NT2/D1 (cell line): ENCODE measurements at places on chromosomes 13 and 19.

DNA sequence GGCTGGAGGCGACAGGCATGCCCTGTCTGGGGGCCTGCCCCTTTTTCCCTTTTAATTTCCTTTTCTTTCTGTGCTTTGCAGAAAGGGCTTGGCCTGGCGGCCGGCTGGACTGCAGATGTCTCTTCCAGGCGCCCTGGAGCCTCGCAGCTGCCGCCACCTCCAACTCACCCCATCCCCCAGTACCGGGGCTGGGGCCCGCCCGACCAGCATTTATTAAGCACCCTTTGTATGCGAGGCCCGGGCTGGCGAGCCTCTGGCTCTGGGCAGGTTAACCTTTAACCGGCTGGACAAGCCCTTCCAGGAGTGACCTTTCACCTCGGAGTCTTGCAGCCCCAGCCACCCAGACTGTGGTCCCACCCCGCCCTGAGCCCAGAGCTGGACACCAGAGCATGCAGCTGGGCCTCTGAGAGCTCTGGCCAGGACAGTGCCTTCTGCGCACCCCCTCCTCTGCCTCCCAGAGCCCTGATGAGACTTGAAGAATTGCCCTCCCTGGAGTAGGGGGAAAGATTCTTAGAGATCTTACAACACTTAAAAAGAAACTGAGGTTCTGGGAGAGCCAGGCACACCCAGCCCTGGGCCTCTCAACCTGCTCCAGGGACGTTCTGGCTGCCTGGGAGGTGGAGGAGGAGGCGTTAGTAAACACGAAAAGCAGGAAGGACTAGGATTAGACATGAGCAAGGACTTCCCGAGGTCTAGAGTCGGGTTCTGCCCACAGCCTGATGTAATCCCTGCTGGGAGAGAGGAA is 1.1 kb upstream of the NR2F6 start:
- DNase-seq, result no peak

- no peak for DNase-seq
These were observed 34.0 kb upstream of the ZNF507 start for GRCh38 chr19:32311371-32311770.

DNA sequence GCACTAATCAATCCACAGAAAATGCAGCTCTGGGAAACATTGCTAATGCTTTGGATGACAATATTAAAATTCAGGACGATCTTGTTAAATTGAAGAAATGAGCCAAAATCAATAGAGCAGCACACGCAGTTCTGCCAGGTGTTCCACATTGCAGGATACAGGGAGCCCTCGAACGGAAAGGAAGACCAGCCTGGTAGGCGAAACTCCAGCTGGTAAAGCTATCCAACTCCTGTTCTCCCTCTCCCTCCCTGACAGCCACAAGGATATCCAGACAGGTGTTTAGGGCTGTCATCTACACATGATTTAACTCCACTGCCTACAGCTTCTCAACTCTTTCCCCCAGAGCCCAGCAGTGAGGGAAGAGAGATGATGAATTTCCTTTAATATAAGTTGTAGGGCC is 67.7 kb downstream of the EPSTI1 start:
- no peak for DNase-seq

DNA sequence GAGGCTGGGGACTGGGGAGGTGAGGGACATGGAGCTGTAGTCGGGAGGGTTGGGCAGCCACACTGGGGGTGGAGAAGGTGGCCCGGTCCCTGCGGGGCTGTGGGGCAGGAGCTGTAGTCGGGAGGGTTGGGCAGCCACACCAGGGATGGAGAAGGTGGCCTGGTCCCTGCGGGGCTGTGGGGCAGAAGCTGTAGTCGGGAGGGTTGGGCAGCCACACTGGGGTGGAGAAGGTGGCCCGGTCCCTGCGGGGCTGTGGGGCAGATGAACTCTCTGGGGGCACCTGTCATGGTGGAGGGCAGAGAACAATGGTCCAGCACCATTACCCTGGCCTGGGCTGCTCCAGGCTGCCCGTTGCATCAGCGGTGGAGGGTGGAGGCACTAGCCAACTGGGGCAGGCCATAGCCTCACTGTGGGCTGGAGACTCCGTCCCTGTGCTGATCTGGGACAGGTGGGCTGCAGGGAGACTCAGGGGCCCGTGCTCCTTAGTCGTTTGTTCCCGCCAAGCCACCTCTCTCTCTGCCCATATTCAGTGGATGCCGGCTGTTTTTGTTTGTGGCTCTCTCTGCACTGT is 51.4 kb downstream of the ATP11A start:
- DNase-seq, result no peak

DNA sequence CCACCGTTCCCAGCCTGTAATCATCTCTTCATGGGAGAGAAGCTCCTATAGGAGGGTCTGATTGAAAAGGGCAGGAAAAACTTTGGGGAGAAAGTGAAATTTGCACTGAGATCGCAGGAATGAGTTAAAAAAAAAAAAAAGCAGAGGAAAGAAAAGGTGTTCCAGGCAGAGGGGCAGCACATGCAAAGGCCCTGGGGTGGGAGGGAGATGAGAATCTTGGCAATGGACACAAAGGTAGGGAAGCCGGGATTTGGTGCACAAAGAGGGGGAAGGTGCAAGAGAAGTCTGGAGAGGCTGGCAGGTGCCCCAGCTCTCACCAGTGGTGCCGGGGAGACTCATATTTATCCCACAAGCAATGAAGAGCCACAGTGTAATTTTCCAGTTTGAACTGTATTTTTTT is 16.4 kb upstream of the GPR32 start:
- DNase-seq, result no peak

DNA sequence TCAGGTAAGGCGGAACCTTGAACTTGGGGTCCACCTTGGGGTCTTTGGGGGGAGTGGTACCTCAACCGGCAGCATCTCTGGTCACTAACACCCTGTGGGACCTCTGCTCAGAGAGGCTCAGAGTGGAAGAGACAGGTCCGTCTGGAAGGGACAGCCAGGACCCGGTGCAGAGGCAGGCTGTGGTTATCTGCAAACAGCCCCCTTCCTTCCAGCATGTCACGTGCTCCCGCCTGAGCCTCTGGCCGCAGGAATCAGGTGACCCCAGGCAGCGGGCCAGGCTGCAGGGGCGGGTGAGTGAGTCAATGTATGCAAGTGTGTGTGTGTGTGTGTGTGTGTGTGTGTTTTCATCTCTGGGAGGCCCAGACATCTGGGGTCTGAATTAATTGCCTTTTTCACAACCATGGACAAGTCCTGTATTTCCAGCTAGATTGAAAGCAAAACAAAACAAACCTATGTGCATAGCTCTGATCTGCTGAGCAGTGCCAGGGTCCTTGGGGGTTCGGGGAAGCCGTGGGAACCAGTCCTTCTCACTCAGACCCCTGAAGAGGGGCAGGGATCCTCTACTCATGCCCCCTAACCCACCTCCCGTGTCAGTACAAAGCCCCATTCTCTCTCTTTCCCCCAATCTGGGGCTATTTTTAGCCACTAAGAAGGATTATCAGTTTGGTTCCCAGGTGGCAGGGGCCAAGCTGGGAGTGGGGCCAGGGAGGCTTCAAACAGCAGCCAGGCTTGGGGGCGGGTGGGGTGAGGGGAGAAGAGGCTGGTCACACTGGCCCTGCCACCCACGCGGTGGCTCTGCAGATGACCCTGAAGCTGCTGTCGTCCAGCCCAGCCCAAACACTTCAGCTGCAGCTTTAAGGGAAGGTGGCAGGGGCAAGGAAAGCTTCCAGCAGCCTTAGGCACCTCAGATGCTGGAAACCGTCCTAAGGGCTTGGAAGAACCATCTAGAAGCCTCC is 31.4 kb downstream of the CERS4 start:
- peak; percentile 64 for DNase-seq

- DNase-seq, result no peak
These were observed 24.3 kb downstream of the LYL1 start for GRCh38 chr19:13078381-13078780.

DNA sequence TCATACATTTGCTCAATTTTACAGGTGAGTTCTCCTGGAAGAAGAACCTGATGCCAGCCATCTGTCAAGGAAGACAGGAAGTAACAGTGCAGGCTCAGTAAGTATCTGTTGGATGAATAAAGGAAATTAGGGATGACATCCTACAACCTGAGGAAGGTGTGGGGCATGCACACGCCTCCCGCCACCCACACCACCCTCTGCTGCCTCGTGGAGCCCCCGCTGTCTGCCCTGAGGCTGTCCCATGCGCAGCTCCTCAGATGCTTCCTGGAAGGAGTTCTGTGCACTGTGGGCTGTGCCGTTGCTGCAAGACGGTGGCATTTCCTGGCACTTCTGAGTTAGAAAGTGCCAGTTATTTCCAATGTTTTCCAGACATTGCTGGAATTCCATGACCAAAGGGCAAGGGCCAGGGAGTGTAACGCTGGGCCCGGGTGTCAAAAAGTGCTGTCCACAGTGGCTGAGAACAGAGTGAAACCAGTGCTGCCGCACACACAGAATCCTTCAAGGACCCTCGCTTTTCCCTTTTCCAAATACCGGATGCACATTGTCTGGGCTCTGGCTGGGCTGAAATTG is 4.2 kb upstream of the TEX29 start:
- DNase-seq, result no peak

- DNase-seq, result no peak
These were observed 1419.4 kb upstream of the SLC10A2 start for GRCh38 chr13:104485571-104485970.

DNA sequence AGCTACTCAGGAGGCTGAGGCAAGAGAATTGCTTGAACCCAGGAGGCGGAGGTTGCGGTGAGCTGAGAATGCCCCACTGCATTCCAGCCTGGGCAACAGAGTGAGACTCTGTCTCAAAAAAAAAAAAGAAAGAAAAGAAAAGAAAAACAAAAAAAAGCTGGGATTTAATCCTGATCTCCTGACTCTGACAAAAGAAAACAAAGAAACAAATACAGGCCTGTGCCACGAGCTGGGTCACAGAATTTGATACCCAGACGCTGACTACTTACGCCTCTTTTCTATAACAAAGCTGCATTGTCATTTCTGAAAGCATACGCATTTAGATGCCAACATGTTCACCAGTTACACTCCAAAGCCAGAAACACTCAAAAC is 18.2 kb upstream of the GTF2F2 start:
- no peak for DNase-seq

GRCh38 chr13:76792731-76793347 is 93.4 kb downstream of the KCTD12 start:
- no peak for DNase-seq

- no peak for DNase-seq
These were observed 189.6 kb upstream of the CSNK1A1L start for GRCh38 chr13:37295071-37295470.

DNA sequence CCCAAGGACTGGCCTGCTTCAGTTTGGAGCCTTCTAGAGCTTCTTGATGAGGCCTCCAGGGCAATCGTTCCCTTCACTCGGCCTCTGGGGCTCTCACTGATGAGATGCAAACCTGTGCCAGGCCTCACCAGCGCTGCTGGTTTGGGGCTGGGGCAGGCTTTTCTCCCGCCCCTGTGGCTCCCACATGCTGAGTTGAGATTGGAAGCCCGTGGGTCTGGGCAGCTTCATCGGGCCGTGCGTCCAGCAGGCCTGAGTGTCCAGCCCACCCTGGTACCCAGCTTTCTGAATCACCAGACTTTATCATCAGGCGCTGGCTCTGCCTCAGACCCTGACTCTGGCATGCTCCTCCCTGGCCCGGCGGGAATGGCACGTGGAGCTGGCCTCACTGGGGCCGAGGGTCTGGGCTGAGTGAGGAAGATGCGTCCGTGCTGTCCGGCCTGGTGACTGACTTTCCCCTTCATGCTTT is 4.3 kb downstream of the CALM3 start:
- DNase-seq, result no peak

GRCh38 chr19:46860846-46861690 is at the start of gene ARHGAP35:
TSS of gene ARHGAP35 (plus strand) at chr19:46860997. CDS start at chr19:46918676, 57,679 bp downstream.
- no peak for DNase-seq

GRCh38 chr13:59546178-59546577 is 617.5 kb downstream of the DIAPH3 start:
- DNase-seq, result no peak

DNA sequence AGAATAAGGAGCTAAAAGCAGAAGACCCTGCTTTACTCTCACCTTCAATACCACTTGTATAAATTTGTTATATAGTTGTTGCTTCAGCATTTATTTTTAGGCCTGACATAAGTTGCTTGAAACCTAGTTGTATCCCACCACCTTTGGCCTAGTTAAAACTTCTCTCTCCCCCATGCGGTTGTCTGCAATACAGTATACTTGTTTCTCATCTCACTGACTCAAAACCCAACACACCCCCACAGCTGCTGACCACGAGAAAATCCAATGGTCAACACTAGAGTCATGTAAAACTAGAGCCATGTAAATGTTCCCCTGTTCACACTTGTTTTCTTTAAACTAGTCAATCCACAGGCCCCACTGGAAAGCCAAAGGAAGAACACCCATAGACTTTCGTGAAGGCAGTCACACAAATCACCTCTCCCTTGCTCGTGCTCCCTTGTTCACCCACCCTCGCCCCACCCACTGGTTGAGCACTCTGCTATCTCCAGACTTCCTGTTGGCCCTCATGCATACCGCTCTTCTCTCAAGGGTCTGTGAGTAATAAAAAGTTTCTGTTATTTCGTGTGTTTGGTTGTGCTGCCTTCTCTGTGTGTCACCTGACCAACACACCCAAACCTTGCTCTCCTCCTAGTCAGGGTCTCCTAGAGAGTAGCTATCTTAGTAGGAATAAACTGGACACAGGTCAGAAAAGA is 12.9 kb upstream of the CCDC169 start:
- no peak for DNase-seq

GRCh38 chr13:111262715-111263114 is 57.7 kb upstream of the TEX29 start:
- no peak for DNase-seq

GRCh38 chr19:10566658-10567410 is 1.0 kb upstream of the KRI1 start:
- no peak for DNase-seq

- DNase-seq, result no peak
These were observed 31.6 kb downstream of the MTRF1 start for GRCh38 chr13:41231786-41232185.

GRCh38 chr13:32330441-32330840 is 15.1 kb downstream of the BRCA2 start:
- no peak for DNase-seq

DNA sequence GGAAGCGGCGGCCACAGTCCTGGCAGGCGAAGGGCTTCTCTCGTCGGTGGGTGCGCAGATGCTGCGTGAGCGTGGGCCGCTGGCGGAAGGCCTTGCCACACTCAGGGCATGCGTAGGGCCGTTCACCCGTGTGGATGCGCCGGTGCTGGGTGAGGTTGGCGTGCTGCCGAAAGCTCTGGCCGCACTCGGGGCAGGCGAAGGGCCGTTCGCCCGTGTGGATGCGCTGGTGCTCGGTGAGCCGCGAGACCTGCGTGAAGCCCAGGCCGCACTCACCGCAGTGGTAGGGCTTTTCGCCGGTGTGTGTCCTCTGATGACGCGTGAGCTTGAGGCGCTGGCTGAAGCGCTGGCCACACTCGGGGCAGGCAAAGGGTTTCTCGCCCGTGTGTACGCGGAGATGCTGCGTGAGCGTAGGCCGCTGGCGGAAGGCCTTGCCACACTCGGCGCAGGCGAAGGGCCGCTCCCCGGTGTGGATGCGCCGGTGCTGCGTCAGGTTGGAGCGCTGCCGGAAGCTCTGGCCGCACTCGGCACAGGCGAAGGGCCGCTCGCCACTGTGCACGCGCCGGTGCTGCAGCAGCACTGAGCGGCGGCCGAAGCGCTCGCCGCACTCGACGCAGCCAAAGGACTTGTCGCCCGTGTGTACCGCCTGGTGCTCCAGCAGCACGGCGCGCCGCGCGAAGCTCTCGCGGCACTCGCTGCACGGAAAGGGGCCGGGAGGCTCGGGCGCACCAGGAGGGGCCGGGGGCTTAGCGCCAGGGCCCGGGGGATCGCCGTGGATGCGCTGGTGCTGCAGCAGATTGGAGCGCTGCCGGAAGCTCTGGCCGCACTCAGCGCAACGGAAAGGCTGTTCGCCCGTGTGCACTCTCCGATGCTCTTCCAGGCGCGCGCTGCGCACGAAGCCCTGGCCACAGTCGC is 4.0 kb upstream of the UBE2M start:
- no peak for DNase-seq

GRCh38 chr13:20149762-20150161 is 11.1 kb downstream of the GJA3 start:
- DNase-seq, result no peak
